ENCODE measurements at places on chromosomes 3 and 15. TPM values are rescaled to one million over a fixed set of nuclear protein-coding genes. Genes with fewer than 3 reads are reported as not detected.

CX3CR1 gene
- total RNA-seq: not detected

CD200R1 gene
- total RNA-seq: 0.14 TPM

TLE3 gene
- total RNA-seq: 94.8 TPM

C3orf52 gene
- total RNA-seq: 18.0 TPM

PAQR5 gene
- 4.8 TPM for total RNA-seq

SPATA12 gene
- not detected for total RNA-seq

SPINT1 gene
- 1.3 TPM for total RNA-seq

SCAP gene
- total RNA-seq: 73.7 TPM

ADAMTSL3 gene
- not detected for total RNA-seq

CELF6 gene
- total RNA-seq: under 0.01 TPM

SLC28A1 gene
- total RNA-seq: not detected

FOXB1 gene
- not detected for total RNA-seq

XCR1 gene
- total RNA-seq: not detected

SLCO2A1 gene
- 1.6 TPM for total RNA-seq

XPC gene
- 42.9 TPM for total RNA-seq

PIERCE2 gene
- 1.8 TPM for total RNA-seq

CD96 gene
- total RNA-seq: under 0.01 TPM

GUCA1C gene
- not detected for total RNA-seq

DLL4 gene
- total RNA-seq: 9.4 TPM

C3orf85 gene
- total RNA-seq: not detected

EPHB1 gene
- 0.88 TPM for total RNA-seq

SCN11A gene
- under 0.01 TPM for total RNA-seq

CAND2 gene
- 3.1 TPM for total RNA-seq

ST8SIA2 gene
- not detected for total RNA-seq

SEMA3B gene
- 25.4 TPM for total RNA-seq

CMC1 gene
- total RNA-seq: 4.4 TPM

CA12 gene
- 7.3 TPM for total RNA-seq

MYEF2 gene
- 7.2 TPM for total RNA-seq

Data from placental pericyte (primary cell).